ENCODE measurements at places on chromosomes 1 and 21.

- DNase-seq = no peak
Measured at GRCh38 chr1:240906477-240906876, 294.5 kb upstream of the GREM2 start.

GRCh38 chr21:34336756-34337391 lies 26.9 kb upstream of the KCNE2 start:
- no peak for DNase-seq

DNA sequence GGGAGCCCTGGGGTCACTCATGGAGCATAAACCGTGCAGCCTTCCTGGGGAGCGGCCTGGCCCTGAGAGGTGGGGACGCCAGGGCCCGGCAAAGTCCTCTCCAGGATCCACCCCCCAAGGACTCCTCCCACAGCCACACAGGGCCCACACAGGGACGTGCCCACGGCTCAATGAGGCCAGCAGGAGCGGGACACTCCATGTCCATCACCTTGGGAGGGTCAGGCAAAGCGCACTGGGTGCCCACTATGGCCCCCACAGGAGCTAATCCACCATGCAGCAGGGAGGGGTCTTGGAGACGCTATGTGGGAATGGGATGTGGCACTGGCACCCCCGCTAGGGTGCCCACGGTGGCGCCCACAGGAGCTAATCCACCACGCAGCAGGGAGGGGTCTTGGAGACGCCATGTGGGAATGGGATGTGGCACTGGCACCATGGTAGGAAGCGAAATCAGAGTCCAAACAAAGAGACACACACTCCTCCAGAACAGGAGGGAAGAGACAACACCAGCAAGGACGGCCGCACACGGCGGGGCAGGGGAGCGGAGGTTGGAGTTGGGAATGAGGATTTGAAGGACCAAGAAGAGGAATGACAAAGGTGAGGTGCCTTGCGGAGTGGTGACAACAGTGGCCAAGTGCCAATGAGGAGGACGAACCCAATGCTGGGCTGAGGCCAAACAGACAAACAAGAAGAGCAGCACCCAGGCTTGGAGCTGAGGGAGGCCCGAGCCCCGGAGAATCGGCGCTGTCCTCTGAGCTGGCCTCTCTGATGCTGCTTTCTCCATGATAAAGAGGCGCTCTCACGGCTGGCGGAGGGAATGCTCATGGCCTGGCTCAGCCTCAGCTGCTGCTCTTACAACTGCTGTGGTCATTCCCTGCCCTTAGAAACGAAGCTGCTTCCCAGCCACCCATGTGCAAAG lies 18.1 kb upstream of the SLC19A1 start:
- DNase-seq = no peak

- DNase-seq = no peak
Measured at GRCh38 chr1:79040424-79041082, 34.0 kb upstream of the ADGRL4 start.

GRCh38 chr1:229757226-229757625 lies 131.2 kb downstream of the URB2 start:
- DNase-seq = no peak

DNA sequence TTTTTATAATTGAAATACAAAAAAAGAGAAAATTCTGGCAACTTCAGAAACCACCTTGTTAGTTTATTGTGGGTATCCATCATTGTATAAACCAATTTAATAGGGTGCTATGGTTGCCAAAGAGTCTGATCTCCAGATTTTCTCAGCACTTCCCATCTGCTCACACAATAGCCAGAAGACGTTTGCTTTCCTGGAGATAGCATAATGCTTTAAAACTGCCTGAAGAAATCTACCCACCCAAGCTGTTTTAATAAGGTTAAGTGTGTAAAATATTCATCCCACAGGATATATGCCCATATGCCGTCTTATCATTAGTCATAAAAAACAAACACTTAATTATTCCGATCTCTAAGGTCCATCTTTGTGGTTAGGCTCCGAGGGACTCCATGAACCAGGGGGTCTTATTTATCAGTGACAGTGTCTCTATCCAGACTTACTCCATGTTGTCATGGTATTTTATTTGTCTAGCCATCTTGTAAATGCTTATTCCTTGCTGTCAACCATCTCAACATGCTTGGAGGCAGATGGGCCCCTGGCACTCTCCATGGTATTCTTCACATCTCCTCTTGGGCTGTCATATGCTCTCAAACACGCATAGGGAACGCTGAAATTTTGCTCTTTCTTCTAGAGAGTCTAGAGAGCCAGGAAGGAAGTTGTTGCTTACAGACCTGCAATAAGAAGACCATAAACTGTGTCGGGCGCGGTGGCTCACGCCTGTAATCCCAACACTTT lies 58.5 kb downstream of the MAP10 start:
- no peak for DNase-seq

DNA sequence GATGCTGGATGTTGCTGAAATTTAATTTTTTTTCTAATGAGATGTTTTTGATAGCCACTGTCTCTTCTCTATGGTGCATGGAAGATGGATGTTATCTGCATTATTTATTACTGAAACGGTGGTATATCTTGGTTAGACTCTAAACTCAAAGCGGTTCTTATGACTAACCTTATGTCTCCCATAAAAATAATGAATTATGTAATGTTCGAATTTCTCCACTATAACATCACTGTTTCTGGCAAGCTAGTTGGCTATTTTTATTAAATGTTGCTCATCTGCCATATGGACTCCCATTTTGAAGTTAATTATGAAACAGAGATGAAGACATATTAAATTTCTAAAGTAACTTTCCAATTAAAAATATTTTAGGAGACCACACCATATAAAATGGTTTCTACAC lies 808.6 kb upstream of the ADGRL4 start:
- DNase-seq = no peak

DNA sequence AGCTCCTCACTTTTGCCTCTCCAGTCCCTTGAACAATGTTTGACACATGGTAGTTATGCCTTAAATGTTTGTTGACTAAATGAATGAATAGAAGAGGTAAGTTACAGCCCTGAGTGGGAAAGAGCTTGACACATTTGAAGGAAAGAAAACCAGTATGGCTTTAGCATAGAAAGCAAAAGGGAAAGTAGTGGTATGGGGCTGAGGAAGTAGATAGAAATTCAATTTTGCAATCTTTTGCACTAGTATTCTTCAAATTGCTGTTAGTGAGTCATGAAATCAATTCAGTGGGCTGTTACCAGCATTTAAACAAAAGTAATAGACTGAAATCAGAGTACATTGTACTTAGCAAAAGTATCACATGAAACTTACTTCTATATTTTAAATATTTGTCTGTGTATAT lies 21.1 kb downstream of the PLA2G4A start:
- no peak for DNase-seq

- DNase-seq = no peak
Measured at GRCh38 chr1:63827411-63828321, 53.8 kb downstream of the ROR1 start.

DNA sequence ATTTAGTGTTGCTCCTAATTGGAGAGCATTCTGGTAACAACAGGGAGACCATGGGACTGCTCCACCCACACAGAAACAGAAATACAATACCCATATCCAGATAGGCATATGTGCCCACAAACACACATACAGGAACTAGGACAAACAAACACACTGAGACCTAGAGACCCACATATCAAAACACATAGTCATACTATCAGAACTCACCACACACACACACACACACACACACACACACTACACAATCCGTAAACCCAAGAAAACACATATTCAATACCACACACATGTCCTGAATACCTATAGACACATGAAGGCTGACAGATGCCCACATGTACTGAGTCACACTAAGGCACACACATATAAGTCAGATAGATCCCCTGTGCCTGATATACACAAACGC lies 3.5 kb upstream of the NFASC start:
- DNase-seq = no peak

DNA sequence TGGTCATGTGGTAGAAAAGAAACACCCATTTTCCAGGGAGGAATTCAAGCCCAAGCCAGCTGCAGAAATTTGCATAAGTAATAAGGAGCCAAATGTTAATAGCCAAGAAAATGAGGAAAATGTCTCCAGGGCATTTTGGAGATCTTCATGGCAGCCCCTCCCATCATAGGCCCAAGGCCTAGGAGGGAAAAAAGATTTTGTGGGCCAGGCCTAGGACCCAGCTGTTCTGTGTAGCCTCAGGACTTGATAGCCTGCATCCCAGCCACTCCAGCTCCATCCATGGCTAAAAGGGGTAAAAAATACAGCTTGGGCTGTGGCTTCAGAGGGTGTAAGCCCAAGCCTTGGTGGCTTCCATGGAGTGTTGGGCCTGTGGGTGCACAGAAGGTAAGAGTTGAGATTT lies 21.4 kb upstream of the LYPD8 start:
- DNase-seq = no peak

- no peak for DNase-seq
Measured at GRCh38 chr1:155126556-155127104, 1.0 kb upstream of the EFNA1 start.

GRCh38 chr1:6572653-6573383 lies 7.0 kb upstream of the ZBTB48 start:
- no peak for DNase-seq

DNA sequence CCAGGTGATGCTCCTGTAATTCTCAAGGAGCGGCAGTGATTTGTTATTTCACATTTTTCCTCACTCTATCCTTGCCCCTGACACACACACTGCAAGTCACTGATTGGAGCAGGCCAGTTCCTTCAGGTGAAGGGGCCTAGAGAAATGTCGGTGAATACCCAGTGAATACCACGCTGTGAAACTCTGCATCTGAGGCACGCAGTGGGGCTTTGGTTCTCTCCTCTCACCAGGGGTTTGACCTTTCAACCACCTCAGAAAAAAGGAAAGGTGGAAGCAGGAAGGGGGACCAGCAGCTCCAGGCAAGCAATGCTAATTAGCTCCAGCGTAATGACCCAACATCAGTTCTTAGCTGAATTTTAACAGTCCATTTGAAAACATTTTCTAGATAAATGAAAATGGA lies 532 bp upstream of the FAM177B start:
- DNase-seq = no peak

DNA sequence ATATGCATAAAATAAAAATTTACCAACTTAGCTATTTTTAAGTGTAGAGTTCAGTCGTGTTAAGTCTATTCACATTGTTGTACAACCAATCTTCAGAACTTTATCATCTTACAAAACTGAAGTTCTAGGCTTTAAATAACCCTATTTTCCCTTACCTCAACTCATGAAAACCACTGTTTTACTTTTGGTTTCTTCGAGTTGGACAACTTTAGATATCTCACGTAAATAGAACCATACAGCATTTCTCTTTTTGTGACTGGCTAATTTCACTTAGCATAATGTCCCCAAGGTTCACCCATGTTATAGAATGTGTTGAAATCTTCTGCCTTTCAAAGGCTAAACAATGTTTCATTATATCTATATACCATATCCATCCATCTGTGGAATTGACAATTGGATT lies 819.0 kb upstream of the ADGRL4 start:
- DNase-seq = no peak

- no peak for DNase-seq
Measured at GRCh38 chr21:32653326-32653901, 41.2 kb upstream of the CFAP298 start.

- DNase-seq = no peak
Measured at GRCh38 chr1:231279683-231280082, 38.7 kb downstream of the GNPAT start.

- DNase-seq = no peak
Measured at GRCh38 chr1:233364026-233364425, 36.5 kb downstream of the MAP3K21 start.

- no peak for DNase-seq
Measured at GRCh38 chr1:20229171-20229570, 42.9 kb upstream of the PLA2G2C start.

DNA sequence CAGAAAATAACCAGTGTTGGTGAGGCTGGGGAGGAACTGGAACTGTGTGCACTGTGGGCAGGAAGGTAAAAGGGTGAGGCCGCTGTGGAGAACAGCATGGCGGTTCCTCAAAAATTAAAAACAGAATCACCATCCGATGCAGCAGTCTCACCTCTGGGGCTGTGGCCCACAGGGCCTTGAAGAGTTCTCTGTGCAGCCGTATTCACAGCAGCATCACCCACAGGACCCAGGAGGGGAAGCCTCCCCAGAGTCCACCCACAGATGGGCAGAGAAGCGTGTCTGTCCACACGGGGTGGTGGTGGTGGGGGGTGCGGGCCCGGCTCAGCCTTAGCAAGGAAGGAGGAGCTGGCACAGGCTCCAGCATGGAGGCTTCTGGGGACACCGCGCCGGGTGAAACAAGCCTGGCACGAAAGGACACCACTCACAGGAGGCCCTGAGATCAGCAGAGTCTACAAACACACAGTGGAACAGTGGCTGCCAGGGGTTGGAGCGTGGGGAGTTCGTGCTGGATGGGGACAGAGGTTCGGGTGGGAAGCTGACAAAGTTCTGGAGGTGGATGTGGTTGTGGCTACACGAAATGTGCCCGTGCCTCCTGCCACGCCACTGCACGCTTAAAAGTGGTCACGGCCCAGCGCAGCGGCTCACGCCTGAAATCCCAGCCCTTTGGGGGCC lies 11.5 kb downstream of the MORN1 start:
- DNase-seq = no peak

DNA sequence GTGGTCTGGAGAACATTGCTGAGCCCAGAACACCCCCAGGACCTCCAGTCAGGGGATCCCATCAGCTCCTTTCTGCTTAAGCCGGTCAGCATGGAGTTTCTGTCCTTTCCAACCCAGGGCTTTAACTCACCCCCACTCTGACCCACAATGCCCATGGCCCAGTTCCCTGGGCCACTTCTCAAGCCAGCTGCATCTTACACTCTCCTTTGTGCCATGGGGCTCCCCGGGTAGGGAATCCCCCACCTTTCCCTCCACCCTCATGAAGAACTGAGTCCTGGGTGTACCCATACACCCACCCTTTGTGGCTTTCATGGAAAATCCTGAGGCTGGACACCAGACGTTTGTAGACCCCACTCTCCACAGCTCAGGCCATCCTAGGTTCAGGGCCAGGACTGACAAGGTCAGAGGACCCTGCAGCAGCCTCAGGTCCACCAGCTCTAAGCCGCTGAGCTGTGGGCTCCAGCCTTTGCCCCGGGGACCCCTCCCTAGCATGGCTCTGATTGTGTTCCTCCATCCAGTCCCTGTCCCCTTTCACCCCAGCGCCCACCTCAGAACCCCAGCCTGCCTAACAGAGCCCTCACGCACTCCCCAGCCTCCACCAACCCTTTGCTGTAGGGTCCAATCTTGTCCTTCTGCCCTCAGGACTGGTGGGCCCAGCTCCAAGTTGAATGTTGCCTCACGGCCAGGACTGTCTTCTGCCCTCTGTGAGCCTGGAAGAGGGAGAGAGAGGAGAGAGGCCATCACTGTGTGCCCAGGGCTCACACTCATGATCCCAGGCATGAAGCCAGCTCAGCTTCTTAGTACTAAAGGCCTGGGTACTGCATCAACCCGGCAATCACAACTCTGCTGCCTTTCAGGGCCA lies 394.8 kb downstream of the MATN1 start:
- DNase-seq = no peak

- no peak for DNase-seq
Measured at GRCh38 chr1:100931716-100932115, 35.8 kb downstream of the SLC30A7 start.

DNA sequence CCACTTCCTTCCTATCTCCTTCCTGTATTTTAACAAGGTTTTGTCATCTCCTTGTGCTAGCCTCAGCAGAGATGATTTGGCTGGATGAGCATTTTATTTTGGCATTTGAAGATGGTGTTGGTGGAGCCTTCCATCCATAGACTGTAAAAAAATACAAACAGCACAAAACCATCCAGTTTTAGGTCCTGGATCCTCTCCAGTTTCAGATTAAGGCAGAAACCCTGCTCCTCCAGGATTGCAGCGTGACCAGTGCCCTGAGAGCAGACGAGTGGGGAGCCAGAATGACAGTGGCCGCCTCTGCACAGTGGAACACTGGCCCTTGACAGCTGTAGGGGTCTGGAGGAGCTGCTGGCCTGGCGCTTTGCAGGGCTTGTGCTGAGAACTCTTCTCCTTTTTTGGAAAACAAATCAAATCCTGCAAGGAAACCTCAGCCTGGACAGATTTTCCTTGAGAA lies 72.2 kb upstream of the GADD45A start:
- DNase-seq = no peak
